ENCODE measurements at places on chromosomes 16 and 17.

- DNase-seq, result no peak
These were observed 28.5 kb upstream of the TRAP1 start for GRCh38 chr16:3745751-3746355.

GRCh38 chr16:89598199-89598598 is 15.2 kb upstream of the DPEP1 start:
- DNase-seq, result peak; percentile 0

GRCh38 chr17:42509841-42510240 is 26.2 kb upstream of the NAGLU start:
- DNase-seq, result no peak

DNA sequence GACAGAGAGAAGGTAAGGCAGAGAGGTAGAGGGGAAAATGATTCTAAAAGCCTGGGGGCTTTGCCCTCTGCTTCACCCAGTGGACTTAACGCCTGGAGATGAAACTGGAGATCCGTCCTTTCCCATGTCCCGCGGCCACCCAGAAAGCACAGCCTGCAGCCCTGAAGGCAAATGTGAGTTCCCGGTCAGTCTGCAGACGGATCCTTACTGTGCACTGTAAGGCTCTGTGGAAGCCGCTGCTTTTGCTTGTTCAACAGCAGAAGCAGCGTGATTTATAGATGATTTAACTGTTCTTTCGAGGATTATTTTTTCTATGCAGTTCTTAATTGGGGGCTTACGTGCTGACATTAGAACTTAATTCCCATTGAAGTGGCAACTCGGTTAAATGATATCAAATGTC is 290.4 kb downstream of the FOXL1 start:
- no peak for DNase-seq

- no peak for DNase-seq
These were observed 250.8 kb upstream of the RPL38 start for GRCh38 chr17:73952480-73953205.

GRCh38 chr17:69117855-69118784 is 23.6 kb downstream of the ABCA6 start:
- no peak for DNase-seq

DNA sequence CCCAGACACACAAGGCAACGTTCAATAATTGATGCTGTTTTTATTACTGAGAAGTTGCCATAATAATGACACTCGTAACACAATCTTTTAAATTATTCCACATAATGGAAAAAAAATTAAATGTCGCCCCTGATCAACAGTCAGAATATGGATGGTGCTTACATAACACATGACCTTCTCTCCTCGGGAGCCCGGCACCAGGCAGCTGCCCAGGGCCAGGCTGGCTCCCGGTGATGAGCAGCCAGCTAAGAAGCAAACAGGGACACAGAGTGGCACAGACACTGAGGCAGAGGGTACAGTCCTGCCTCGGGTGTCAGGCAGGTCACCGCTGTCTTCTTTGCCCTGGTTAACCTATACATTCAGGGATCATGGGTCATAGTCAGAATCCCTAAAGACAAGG is 137.9 kb downstream of the SLC39A11 start:
- no peak for DNase-seq

DNA sequence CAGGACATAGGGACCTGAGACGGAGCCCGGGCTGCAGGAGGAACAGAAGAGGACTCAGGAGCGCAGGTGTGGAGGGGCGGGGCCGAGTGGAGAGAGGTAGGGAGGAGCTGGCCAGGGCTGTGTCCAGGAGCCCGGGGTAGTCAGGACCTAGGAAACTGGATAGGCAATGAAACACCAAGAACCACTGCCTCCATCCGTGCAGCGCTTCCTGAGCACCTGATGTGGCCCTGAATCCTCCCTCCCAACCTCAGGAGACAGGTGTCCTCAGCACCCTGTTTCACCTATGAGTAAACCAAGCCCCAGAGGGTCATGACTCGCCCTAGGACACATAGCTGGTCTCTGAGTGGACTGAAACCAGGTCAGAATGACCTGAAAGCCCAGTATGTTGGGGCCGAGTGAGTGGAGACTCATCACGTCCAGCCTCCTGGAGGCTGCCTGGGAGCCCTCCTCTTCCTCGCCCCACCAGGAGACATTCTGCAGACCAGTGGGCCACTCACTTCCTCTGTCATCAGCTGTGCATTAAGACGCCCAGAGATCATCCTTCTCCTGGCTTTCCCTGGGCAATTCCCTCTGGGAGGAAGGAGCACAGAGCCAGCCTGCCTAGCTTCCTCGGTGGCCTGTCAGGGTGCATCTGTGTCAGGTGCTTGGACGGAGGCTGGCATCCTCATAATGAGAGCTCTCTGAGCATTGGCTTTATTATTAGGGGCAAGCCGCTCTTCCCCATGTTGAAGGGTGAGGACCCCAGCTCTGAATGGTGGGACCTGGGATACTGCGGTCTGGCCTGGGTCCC is 72.8 kb downstream of the SCNN1B start:
- no peak for DNase-seq

DNA sequence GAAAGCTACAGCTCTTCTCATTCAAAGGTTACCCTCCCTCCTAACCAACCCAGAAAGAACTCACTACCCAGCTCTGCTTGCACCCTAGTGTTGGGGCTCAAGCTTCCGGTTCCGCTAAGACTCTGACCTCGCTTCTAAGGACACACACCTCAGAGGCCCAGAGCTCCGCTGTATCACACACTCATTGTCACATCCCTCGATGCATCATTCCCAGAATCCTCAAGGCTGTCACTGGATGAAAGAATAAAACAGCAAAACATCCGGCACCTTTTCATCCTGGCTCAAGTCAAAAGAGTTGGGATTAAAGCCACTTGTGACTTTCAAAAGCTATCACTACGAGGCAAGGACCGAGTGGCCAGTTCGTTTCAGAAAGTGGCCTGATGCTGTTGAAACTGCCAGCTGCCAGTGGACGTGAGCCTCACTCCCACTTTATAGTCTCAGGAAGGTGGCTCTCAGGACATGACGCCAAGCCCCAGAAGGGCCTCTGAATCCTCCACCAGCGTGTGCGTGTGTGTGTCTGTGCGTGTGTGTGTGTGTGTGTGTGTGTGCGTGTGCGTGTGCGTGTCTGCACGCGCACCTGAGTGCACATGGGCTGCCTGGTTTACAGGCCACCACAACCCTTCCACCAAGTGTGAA is 29.0 kb downstream of the ZFHX3 start:
- no peak for DNase-seq

GRCh38 chr16:12252616-12253015 is 276.1 kb downstream of the SNX29 start:
- peak; percentile 63 for DNase-seq

DNA sequence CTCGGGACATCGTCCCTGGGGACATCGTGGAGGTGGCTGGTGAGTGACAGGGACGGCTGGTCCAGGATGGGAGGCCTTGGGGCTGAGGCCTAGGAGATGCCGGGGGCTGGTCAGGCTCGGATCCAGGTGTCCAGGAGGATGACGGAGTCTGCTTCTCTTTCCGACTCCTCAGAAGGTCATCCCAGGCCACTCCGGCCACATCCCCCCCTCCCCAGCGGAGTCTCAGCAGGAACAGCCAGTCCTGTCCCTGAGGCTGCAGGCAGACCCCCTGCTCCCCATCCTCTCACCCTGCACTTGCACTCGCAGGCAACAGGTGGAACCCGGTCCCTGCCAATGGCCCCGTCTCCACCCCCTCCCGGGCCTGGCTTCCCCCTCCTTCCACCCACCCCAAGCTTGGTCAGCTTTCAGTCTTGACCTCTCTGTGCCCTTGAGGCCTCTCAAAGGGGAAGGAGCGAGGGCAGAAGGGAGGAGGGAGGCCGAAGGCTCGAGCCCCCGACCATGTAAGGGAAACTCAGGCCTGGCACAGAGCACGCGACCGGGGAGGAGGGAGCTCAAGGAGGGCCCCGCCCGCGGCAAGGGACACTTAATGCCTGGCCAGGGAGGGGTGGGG is 4.4 kb downstream of the ATP2A1 start:
- no peak for DNase-seq

DNA sequence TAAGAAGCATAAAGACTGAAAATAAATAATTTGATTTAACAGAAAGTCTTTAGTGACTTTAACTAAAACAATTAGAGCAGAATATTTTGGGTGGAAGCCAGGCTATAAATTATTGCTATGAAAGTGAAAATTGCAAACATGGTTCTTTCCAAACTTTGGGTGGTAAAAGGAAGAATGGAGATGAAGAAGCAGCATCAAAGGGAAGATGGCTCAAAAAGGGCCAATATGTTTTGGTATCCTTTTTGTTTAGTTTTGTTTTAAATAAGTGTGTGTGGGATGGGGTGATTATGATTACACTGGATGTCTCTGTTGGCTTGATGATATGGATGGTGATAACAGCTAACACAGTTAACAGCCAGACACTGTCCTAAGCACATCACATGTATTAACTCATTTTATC is 153.7 kb downstream of the CYB561 start:
- no peak for DNase-seq

GRCh38 chr17:57456622-57457021 is 200.3 kb downstream of the MSI2 start:
- DNase-seq, result no peak

DNA sequence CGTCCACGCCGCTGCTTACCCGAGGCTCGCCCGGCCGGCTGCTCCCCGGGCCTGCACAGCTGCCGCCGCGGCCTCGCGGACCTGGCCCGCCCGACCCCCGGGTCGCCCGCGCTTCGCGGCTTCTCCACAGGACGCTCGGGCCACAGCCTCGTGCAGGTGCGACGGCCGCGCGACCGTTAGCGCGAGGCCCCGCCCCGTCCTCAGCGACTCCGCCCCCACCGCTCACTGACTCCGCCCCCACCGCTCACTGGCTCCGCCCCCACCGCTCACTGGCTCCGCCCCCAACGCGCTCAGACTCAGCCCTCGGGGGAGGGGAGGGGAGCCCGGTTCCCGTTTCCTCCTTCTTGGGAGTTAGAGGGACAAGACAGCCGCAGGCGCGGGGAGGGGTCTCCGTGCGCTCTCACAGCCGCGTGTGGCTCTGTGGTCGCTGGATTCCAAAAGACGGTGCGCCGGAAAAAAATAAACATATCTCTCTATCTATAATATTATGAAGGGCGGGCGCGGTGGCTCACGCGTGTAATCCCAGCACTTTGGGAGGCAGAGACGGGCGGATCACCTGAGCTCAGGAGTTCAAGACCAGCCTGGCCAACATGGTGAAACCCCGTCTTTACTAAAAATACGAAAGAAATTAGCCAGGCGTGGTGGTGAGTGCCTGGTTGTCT is at the start of gene MEIOB:
Gene MEIOB (minus strand): TSS at position 191 of the 662 bp plus-strand sequence. CDS start 3,989 bp downstream, outside the sequence.
- DNase-seq, result no peak

DNA sequence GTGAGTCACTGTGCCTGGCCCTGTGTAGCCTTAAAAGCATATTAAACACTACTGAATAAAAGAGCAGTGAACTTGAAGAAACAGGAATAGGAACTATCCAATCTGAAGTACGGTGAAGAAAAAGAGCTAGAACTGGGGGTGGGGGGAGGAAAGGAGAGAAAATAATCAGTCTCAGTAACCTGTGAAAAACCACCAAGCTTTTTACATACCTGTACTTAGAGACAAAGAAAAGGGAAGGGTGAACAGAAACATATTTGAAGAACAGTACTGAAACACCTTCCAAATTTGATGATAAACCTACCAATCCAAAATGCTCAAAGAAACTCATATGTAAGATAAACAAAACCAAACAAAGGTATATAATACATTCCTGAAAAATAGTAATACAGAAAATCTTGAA is 77.5 kb downstream of the USP32 start:
- DNase-seq, result no peak

- no peak for DNase-seq
These were observed 80.4 kb upstream of the CLEC18A start for GRCh38 chr16:69870761-69871160.

DNA sequence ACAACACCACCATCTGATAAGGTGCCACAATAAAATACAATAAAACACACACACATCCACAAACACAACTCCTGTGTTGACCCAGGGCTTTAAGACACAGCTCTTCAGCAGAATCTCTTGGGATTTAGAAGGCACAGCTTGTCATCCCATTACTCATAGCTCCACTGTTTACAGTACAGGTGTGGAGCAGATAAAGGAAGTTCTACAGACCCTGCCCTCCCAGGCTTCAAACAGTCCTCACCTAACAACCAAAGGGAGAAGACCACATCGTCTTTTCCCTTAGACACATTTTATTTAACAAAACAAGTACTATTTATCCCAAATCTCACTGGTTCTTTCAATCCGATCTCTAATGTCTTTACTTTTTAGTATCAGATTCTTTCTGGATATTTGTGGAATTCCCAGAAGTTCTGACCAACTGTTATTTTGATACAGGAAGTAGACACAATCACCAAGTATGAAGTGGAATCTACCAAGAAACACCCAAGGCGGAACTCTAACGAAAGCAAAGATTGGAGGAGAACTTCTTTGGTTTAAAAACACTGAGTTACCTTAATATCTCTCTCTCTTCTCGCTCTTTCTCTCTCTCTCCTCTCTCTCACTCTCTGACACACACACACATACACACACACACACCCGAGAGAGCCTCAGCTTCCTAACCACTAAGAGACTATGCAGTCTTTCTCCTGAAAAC is 46.1 kb downstream of the CYTH1 start:
- DNase-seq, result no peak

DNA sequence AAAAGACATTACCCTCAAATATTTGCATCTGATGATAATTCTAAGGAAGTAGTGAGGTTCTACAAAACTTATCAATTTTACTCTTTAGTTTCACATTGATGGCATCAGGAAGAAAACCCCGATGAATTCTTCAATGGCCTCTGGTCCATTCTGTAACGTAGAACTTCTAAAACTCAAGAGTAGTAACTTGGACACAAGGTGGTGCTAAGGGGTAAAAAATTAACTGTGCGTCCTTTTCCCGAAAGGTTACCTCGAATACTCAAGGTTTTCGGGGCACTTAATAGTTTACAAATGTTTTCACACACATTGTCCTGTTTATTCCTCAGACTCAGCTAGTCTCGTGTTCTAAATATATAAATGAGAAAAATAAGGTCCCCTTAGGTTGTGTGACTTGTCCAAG is 517.3 kb upstream of the ZFHX3 start:
- DNase-seq, result no peak

DNA sequence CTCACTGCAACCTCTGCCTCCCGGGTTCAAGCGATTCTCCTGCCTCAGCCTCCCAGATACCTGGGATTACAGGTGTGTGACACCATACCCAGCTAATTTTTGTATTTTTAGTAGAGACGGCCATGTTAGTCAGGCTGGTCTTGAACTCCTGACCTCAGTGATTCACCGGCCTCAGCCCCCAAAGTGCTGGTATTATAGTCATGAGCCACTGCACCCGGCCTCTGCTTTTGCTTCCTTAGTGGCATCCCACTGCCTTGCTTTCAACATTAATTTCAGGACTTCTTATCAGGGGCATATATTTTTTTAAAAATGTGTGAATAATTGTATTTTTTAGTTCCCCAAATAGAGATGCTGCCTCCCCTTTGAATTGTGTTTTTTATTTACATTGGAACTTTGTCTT is 98.8 kb downstream of the SYCE1L start:
- DNase-seq, result no peak

DNA sequence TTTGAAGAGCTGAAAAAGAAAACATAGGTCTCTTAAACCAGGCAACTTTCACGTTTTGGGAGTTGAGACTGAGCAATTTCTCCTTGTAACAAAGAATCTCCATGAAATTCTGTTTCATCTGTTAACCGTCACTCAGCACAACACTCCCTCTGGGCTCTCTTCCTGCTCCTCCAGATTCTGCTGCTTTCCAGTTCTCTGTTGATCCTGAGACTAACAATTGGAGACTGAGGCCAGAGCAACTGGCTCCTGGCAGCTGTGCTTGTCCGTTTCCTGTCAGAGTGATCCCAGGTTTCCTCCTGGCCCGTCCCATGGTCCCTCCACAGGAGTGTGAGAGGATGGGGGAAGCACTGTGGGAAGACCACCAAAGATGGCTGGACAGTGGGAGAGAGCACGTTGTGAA is 32.5 kb downstream of the IST1 start:
- DNase-seq, result no peak

Data from NCI-H446 treated with DMSO at 0.1 percent for 48 hours (cell line).